ENCODE measurements at places on chromosomes 6 and 20.

GRCh38 chr6:31441365-31442267, 38.2 kb downstream of the MICA start:
- peak; percentile 1 for DNase-seq

GRCh38 chr6:56764081-56764566, 121.4 kb upstream of the DST start:
- DNase-seq: no peak

DNA sequence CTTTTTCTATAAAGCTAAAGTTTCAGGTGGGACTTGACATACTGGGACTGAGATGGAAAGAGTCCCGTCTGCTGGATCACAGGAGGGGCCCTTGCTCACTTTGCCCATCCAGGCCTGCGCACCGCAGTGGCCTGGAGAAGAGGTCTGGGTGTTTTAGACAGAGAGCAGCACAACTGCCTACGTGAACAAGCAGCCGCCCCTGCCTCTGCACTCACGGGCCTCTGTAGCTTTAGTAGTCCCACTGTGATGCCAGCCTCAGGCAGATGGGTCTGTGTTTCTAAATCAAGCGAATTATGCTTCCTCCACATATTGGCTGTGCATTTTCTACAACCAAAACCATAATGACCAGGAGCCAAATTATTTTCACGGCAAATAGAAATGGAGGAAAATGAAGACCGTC, 184.8 kb upstream of the FOXQ1 start:
- DNase-seq: no peak

DNA sequence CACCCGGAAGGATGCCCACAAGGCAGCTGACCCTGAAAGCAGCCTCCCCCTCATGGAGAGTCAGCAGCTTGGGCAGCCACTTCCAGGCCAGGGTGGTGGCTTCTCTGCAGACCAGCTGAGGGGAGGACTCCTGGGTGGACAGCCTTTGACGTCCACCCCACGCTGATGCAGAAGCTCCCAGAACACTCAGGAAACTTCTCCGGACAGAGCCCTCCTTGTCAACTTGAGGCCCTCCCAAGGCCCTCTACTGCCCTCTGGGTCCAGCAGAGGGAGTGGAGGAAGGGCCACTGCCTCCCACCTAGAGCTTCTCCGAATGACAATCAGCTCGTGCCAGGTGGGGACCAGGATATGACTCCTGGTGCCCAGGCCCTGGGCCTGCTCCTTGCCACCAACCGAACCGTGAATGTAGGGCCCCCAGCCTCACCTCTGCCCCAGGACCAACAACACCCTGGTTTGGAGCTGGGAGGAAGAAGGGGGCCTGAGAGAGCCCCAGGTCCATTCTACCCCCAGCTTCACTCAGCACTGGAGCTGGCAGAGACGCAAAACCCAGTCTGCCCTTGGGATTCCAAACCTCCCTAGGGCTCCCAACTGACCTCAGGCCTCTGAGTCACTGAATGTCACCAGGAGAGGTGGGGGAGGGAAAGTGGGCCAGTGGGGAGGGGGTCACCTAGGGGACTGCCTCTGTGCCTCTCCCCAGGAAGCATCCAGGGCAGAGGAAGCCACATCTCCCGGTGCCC, 10.9 kb upstream of the SLC22A7 start:
- no peak for DNase-seq

DNA sequence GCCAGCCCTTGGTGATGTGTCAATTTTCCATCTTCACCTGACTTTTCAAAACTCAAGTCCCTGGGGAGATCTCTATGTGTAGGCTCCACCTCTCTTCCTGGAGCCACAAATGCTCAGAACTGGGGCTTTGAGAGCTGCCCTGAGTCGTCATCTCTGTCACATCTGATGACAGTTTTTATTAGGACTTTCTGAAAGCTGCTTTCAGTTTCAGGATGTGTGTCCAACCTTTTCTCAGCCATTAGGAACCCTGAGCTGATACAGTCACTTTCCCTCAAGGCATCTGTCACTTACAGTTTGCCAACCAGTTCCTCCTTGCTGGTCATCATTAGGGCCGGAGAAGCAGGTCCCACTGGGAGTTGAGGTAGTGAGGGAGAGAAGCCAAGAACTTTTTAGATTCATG, 365.9 kb upstream of the CHD6 start:
- DNase-seq: no peak

GRCh38 chr20:4829514-4830215, 108.0 kb downstream of the PRND start:
- no peak for DNase-seq

DNA sequence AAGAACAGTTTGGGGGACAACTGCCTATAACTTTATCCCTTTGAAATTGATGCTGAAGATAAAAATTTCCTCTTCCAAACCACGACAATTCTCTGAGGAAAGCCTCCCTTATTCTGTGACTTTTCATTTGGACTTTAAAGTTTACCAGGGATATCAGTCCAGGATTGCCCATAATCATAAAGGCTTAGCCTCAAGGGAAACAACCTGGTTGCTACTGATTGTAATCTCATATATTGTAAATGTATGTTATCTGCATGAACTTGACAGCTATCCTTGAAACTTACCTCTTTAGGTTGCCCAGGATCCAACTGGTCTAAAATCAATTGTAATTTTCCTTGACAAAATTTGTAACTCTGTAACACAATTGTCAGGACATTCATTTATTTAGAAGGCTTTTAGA, 23.8 kb downstream of the TBC1D32 start:
- DNase-seq: no peak

DNA sequence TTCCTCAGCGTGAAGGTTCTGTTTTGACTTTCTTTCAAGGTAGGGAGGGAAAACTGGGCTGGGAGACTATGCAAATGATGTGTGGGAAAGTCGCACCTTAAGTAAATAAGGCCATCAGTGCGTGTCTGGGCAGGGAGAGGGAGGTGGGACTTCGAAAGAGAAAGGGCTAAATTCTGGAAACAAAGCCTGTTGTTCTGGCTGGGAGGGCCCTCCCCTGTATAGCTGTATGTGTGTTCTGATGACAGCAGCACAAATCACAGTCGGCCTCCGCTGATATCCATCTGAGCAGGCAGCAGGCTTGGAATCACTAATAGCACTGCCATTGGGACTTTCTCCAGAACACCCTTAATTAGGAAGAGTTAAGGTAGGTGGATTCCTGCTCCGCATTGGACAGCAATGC, 19.2 kb downstream of the JAG1 start:
- no peak for DNase-seq

- DNase-seq: no peak
These were observed 51.4 kb downstream of the KDM1B start for GRCh38 chr6:18206591-18206990.

DNA sequence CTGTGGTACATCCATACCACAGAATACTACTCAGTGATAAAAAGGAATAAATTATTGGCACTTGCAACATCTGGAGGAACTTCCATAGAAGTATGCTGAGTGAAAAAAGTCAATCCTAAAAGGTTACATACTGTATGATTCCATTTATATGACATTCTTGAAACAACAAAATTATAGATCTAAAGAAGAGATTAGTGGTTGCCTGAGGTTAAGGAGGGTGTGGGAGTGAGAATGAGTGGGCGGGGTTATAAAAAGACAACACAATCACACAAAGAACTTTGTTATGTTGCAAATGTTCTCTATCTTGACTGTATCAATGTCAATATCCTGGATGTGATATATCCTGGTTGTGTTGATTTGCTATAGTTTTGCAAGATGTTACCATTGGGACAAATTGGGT, 21.2 kb downstream of the SNRPB start:
- no peak for DNase-seq

GRCh38 chr6:65088575-65088974, 618.5 kb downstream of the EYS start:
- no peak for DNase-seq

DNA sequence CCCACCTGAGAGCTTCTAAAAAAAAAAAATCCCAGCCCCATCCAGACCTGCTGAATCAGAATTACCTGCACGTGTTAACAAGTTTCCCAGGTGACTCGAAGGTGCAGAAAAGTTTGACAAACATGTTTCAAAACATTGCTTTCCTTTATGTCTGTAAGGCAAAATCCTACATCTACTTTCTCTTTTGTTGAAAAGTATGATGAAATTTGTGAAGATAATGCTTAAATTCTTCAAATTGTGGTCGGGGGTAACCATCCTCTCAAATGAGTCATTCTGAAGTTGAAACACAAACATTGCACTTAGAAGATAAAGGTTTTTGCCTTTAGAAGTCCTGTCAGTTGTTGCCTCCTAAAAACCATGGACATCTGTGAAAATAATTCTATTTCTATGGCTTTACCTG, 429.7 kb downstream of the EPHA7 start:
- DNase-seq: no peak

DNA sequence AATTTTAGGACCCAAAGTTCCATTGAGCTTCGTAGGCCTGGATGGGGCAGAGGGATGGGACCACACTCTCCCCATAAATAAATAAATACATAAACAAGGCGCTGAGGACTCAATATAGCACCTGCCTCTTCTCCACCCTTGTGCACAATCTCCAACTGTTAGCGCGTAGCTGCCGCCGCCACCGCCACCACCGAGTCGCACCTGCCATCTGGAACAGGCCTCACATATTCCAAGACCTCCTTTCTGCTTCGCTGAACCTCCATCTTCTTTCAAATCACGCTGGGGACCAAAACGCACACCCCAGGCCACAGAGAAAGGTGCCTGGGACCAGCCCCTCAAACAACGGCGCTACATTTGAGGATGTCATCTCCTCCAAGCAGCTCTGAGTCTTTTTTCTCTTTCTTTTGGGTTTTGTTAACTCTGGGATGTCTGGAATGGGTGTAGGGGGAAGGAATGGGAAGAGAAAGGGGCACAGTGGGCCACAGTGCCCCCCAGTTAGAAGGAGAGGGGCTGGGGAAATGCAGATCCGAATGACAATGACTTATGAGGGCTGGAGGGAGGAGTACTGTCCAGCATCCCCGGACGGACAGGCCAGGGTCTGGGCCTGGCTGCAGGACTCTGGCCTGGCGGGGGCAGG, 49.7 kb downstream of the NOL4L start:
- DNase-seq: peak; percentile 31

GRCh38 chr6:3797231-3798054, 45.9 kb upstream of the PXDC1 start:
- DNase-seq: no peak

DNA sequence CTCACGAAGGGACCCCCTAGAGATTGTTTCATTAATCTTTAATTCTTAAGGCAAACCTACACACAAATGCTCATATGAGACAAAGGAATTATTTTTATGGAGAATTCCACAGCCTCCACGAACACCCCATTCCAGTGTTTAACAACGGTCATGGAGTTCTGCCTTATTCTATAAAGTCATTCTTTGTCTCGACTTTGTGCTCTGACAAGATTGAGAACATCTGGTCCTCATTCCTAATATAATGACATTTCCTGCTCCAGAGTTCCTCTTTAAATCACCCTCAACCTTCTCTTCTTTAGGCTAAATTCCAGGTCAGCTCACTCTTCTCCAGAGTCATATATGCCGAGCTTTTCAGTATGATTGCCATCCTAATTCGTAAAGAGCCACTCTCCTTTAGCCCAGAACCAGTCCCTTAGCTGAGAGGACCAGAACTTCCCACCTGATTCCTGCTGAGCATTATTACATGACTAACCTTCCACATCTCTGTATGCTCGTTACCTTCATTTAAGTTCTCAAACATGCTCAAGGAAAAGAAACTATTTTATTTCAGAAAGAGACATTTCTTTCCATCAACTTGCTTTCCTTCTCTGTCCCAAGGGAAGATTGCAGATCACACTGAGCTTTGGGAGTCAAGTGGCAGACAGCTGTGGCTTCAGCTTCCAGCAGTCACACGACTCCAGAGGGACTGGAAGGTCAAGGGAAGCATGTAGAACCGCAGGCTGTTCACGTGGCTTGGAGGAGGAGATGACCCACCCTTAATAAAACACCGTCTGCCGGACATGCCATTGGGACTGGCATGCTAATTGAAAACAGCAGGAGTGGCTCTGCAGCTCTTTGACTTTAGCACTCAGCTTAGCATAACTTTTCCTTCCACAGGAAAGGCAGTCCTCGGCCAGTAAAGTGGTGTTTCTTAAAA, 467.1 kb upstream of the HSF2 start:
- no peak for DNase-seq

DNA sequence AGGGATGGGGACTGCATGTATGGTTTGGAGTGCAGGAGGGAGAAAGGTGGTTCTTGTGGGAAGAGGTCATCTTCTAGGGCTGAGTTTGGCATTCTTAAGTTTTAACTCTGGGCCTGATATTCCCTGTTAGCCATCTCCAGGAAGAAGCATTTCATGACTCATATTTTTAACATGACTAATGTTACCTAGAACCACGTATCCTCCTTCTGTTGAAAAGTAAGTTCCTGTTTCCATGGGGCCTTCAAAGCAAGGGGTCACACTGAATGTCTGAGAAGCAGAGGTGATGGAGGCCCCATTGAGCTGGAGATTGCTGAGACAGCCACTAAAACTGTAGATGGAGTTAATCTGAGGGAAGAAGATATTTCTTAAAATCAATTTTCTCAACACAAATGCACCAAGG, 30.2 kb downstream of the FAM229B start:
- DNase-seq: no peak

DNA sequence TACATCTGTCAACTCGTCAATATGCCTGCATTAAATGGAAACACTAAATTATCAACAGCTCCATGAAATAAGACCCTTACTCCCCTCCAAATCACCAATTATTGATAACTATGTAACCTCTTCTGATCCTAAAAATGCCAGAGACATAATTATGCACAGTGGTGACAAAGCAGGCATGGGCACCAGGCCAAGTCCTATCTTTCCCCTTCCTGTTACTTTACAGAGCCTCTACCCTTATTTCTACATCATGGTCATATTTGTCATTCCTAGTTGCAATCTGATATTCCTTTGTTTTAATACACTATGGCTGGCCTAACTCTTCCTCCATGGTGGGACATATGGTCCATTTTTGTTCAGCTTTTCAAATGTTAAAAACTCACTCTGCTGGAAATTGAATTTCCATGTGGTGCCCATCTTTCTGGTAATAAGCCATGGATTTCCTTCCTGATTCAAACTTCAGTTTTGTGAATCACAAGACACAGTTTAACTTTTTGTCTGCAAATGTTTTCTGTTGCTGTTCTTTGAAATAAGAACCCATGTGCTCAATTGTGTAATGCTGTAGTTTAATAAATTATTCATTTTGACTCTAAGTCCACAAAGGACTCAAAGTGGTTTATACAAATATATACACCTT, 41.8 kb upstream of the ARFGEF2 start:
- DNase-seq: no peak

DNA sequence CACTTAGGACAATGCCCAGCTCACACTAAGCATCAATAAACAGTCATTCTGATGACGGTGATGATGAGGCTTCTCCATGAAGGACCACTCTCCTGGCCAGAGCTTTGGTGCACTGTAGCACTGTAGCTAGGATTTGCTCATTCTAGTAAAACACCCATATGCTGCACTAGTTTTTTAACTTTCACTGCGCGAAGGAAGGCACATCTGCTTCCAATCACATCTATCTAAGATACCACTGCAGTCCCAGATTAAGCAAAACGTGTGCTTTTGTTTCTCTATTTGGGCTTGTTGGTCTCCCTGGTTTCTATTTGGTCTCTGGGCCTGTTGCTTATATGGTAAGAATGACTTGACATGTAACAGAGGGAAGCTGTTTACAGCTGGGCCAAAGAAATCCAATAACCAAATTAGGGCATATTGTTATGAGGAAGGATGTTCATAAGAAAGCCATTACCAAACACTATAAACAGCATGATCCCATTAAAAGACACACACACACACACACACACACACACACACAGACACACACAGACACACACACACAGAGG, 62.4 kb downstream of the FAM229B start:
- DNase-seq: no peak

- no peak for DNase-seq
These were observed 859.4 kb downstream of the MAFB start for GRCh38 chr20:39829661-39830060.

- DNase-seq: no peak
These were observed 135.1 kb downstream of the SAMD5 start for GRCh38 chr6:147643341-147644200.

GRCh38 chr6:45537539-45537938, 159.8 kb upstream of the SUPT3H start:
- DNase-seq: no peak
